ENCODE measurements at places on chromosomes 7 and 10. TPM values are rescaled to one million over a fixed set of nuclear protein-coding genes. Genes with fewer than 3 reads are reported as not detected.

The RBAK gene
- 2.1 TPM for polyA plus RNA-seq

DNA sequence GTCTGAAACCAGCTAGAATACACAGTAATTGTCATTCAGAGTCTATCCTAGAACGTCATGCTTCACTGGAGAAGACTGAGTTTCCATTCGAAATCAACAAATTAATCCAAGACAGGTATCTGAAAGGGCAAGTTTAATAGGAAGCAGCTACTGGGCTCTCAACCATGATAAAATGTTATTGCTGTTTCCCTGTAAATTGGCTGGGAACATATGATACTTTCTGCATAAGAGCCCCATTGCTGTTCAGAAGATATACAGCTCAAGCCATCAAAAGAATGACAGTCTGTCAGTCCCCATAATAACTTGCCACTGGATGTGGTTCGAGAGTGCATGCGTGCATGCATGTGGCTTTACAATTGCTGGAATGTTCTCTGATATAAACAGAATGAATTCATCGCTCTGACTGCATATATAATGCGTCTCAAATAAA, 129.0 kb downstream of the HIBADH start:
- no peak for DNase-seq

DNA sequence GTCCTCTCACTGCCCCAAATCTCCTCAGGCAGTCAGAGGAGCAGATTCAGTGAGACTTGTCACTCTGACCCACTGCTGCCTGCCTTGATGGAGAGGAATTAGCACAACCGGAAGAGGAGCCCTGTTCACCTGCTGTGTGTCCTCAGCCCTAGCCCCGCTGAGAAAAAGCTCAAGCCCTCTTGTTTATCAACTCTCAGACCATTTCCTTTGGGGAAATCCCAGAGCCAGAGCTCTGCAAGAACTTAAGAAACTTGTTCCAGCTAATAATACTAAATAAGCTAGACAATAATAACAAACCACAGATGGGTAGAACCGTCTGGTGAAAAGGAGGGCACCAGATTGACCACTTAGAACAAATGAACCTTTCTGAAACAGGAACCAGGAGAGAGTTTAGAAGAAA, 37.7 kb upstream of the ITGB1 start:
- no peak for DNase-seq

The SLC13A1 gene
- polyA plus RNA-seq = not detected

DNA sequence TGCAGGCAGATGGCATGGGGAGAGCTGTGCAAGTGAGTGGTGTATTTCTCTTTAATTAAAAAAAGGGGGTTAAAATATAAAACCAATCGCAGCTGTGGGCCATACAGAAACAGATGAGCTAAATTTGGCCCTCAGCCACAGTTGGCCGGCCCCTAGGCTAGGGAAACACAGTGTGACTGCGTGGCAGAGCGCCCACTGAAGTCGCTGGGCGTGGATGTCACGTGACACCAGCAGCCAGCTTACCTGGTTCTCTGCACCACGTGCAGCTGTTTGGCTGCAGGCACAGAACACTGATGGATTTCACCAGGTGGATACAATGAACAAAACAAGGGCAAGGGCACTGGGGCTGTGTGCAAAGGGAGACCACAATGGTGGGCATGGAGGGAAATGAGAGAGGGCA, 119.3 kb upstream of the ZNF746 start:
- no peak for DNase-seq

- DNase-seq = no peak
These were observed 172.7 kb downstream of the DIP2C start for GRCh38 chr10:516764-517163.

All from mammary epithelial cell (primary cell).